ENCODE measurements at places on chromosomes 13 and 19.
A peak's percentile ranks its signal among the peaks of the same experiment; 100 is the strongest.

GRCh38 chr13:45417790-45418534 lies at the start of gene SLC25A30:
Gene SLC25A30, minus strand, starts transcription at chr13:45418373. Its CDS starts 6,948 bp downstream, at chr13:45411425.
- DNase-seq, result peak; percentile 79

- no peak for DNase-seq
These were observed 870.8 kb downstream of the SLITRK5 start for GRCh38 chr13:88541994-88542393.

DNA sequence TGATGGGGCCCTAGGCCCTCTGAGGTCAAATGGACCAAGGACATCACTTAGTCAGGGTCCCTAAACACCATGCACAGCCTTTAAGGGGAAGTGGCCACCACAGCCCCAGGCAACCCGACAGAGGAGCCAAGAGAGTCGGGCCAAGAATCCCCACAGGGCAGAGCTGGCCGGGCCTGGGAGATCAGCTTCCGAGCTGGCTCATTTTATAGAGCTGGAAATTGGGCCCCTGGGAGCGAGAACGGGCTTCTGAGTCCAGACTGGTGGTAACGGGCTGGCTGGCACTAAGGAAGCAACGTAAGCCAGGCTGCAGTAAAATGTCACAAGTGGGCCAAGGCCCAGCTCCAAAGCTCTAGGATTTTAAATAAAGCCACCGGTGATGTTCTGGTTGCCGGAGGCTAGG lies 51.1 kb downstream of the HSPH1 start:
- DNase-seq, result no peak

GRCh38 chr13:34733721-34734120 lies 208.3 kb upstream of the NBEA start:
- no peak for DNase-seq

GRCh38 chr13:45199711-45200110 lies 1.1 kb downstream of the KCTD4 start:
- DNase-seq, result no peak

DNA sequence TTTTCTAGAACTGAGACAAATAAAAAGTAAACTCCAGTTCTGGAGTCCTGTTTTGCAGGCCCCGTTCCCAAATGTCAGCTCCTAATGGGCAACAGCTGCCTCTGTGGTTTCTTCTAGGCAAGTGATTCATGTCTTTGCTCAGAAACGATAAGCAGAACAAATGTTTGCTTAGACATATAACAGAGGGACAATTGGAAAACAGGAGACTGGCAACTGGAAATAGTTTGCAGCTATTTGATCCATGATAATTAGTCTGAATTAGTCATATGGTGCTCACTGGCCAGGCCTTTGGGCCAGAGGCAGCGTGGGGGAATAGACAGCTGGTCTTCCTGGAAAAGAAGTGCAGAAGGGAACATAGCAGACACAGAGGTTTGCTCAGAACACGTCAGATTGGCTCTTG lies 29.2 kb upstream of the TSHZ3 start:
- no peak for DNase-seq

DNA sequence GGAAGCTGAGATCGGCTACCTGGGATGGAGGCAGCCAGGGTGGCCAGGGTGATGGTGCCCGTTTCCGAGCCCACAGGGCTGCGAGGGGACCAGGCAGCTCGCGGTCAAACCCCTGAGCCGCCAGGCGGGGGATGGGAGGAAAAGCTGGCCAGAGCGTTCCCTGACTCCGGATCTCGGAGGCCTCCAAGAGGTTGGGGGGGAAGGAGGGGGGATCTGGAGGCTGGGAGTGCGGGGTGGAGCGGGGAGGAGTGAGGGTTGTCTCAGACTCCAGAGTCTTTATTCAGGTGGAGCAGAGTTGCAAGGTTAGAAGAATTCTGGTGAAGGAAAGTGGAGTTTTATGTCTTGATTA lies 1.1 kb downstream of the CACNG7 start:
- no peak for DNase-seq

GRCh38 chr13:34993470-34993869 lies 51.4 kb downstream of the NBEA start:
- no peak for DNase-seq

DNA sequence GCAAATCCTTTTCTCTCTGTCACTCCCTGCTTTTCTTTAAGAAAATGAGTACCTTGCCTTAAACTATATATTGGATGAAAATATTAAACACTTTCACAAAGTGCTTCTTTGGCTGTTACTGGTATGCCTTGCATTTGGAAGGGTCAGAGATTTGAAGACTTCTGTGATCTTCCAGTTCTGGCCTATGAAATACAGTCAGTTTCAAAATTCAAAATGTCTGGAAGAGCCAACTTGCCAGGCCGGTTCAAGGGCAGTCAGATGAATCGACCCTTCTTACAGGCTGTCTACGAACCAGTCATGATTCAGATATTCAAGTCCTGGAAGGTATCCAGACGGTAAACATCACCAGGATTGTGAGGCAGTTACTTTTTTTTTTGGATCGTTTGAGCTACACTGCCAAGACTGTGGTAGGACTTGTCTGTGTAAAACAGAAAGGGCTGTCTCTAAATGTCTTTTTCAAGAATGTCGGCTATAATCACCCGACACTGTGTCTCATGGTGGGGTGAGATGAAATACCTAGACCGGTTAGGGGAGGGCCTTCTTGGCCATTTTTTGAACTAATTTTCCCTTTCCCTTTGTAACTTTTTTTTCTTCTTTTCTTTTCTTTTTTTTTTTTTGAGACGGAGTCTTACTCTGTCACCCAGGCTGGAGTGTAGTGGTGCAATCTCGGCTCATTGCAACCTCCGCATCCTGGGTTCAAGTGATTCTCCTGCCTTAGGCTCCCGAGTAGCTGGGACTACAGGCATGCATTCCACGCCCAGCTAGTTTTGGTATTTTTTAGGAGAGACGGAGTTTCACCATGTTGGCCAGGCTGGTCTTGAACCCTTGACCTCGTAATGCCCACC lies 11.2 kb downstream of the ACTN4 start:
- DNase-seq, result no peak

DNA sequence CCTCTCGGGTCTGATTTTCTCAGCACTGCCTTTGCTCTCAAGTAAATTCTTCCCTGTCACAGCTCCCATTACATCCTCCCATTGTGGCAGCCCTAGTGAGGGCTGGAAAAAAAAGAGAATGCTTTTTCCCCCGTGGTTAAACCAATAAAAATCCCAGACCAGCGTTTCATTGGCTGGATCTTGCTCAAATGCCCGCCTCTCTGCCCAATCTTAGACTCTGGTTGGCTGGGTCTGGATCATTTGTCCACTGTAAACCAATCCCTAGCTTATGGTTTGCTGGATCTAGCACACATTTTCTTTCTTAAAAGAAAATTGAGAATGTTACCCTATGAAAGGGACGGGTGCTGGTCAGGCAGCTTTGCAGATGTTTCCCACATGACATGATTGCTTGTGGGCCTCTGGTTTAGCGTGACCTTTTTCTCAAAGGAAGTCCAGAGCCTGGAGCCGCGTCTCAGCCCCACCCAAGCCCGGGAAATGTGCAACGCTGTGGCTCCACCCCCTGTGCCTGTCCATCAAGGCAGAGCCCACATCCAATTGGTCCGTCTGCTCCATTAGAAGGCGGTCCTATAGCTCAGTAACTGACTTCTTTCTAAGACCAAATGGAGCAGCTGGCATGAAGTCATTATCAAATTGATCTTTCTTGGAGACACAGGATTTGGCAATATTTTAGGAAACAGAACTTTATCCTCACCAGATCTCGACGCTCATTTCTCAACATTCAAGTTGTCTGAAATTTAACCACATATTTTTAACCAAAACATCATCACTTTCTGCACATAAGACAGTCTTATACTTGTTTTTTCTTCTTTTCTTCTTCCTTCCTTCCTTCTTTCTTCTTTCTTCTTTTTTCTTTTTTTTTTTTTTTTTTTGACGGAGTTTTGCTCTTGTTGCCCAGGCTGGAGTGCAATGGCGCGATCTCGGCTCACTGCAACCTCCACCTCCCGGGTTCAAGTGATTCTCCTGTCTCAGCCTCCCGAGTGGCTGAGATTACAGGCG lies 2.6 kb upstream of the MCEMP1 start:
- DNase-seq, result peak; percentile 44

DNA sequence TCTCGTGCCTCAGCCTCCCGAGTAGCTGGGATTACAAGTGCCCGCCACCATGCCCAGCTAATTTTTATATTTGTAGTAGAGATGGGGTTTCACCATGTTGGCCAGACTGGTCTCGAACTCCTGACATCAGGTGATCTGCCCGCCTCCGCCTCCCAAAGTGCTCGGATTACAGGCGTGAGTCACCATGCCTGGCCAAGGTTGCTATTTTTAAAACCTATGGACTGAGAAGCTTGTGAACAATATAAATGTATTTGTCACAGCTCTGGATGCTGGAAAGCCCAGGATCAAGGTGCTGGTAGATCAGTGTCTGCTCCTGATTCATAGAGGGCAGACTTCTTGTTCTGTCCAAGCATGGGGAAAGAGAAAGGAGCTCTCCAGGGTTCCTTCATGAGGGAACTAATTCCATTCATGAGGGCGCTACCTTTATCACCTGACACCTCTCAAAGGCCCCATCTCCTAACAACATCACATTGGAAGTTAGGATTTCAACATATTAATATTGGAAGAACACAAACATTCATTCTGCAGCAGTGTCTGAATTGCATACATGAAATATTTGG lies 16.1 kb downstream of the CARD8 start:
- DNase-seq, result peak; percentile 43

- DNase-seq, result no peak
These were observed 171.9 kb downstream of the ITGBL1 start for GRCh38 chr13:101624210-101624922.

DNA sequence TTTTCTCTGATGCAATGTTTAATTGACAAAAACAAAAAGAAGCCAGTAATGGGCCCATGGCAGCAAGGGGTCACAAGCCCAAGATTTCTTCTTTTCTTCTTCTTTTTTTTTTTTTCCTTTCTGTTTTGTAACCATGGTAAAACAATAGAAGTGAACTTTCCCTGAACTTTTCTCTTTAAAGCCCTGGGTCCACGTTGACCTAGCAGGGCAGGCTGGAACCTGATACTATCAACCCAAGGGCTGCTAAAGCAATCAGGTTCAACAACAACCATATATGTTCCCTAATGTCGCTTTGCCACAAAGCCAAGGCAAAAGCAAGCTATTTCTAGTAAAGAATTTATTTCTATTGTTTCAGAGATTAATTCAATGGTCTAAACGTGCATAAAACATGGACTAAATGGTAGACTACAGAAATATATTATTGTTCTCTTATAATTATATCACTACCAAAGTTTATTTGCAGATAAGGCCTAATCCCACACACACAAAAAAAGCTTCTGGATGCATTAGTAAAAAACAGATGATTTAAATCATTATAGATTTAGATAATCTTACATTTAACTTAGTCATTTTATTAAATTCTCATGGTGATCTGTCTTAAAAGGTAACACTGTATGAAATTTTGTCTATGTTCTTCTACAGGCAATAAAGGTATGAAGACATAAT lies 153.9 kb downstream of the DACH1 start:
- DNase-seq, result no peak

DNA sequence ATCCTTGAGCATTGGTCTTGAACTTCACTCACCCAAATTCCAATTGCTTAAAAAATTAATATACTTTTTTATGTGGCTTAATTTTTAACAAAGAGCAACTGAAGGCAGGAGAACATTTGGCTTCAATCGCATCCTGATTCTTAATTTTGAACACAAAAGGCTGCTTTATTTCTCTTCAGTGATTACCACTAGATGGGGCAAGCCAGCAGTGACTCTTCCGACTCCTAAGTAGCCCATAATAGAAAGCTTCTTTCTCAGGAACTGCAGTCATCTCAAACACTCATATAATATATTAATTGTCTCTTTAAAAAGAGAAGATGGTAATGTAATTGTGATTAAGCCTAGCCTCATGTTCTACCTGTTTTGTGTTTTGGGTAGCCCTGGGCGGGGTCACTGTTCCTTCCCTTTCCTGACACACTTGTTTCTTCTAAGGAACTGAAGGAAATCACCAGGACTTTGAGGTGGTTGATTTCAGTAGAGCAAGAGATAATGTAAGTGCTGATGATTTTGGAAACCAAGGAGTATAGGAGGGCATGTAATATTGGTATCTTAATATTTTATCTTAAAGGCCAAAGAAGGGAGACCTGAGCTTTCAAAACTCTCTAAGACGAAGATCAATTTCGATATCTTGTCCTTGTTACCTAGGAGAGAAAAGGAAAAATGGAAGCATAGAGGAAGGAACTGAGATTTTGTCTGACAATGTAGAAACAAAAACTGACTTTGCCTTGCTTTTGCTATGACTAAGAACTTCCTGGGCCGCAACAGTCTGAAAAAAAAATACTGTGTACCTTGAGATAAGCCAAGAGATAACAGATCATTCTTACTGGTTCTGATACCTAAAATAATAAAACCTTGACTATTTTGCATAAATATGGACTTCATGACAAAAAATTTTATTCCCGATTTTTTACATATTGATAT lies 73.1 kb downstream of the TNFSF13B start:
- peak; percentile 36 for DNase-seq

DNA sequence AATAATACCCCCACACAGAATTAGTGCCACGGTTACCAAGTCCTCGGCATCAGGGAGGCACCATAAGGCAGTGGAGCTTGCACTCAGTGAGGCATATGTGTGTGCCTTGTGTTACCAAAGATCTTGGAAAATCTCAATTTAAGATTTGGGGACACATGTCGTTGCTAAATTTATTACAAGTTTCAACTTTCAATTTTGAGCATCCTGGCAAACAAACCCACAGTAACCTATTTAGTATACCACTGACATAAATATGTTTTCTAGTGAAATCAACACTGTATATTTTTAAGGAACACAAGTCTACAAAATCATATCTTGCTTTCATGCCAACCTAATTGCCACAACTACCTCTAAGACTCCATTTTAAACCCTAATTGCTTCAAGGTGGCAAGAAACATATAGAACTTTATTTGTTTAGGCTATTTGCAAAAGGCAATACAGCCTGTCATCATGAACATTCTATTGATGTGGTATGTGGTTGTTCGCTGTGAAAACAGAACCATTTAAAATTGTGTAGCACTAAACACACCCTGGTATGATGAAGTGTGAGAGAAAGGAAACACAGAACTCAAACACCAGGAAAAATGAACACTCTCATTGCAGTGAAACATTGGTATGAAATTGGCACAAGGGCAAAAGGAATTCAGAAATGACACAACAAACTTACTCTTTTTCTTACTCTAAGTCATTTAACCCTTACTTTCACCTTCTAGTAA lies 531.1 kb downstream of the IRS2 start:
- no peak for DNase-seq

- no peak for DNase-seq
These were observed 66.8 kb downstream of the SOX1 start for GRCh38 chr13:112133499-112134390.

DNA sequence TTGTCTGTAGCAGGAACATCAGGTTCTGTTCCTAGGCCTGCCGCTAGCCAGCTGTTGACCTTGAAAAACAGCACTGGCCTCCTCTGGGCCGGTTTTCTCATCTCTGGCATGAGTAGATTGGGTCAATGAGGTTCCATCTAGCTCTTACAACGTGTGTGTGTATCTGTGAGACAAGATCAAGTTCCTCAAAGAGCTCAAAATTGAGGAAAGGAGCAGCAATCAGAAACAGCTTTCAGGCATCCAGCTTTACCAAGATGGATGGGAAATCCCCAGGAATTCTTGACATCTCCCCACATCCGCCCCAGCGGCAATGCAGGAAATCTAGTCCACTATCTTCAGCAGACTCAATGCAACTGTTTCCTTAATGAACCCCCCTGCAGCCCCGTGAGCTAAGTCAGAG lies 4.9 kb downstream of the FLT1 start:
- no peak for DNase-seq

Data from kidney capillary endothelial cell (primary cell).